CD4-positive, alpha-beta T cell treated with Interferon alpha-2 for 1 hour (primary cell): ENCODE measurements at places on chromosomes 2 and 18.

DNA sequence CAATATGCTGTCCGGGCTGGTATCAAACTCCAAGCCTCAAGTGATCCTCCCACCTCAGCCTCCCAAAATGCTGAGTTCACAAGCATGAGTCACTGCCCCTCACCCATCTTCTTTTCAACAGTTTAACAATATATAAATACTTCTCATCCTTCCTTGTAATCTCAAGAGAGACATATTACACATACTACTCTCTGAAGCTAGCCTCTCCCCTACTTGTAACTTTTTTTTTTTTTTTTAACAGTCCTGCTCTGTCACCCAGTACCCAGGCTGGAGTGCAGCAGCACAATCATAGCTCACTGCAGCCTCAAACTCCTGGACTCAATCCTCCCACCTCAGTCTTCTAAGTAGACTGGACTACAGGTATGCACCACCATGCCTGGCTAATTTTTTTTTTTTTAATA, 5.7 kb downstream of the GFPT1 start:
- no peak for DNase-seq

DNA sequence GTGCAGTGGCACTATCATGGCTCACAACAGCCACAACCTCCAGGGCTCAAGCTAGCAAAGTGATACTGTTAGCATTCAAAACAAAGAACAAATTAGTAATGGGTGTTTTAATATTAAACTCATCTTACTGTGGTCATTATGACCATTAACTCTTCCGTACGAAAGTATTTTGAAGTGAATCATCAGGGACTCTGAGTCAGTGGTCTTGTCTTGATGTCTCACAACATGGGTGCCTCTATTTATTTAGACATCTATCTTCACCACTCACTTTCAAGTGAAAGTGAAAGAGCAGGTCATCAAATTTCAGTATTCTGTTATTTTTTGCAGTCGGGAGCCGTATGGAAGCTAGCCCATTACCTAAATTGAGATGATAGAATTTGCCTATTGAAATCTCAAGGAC, 1118.2 kb downstream of the DPP10 start:
- DNase-seq, result no peak

- no peak for DNase-seq
Measured at GRCh38 chr2:46972438-46972837, 56.8 kb upstream of the MCFD2 start.

DNA sequence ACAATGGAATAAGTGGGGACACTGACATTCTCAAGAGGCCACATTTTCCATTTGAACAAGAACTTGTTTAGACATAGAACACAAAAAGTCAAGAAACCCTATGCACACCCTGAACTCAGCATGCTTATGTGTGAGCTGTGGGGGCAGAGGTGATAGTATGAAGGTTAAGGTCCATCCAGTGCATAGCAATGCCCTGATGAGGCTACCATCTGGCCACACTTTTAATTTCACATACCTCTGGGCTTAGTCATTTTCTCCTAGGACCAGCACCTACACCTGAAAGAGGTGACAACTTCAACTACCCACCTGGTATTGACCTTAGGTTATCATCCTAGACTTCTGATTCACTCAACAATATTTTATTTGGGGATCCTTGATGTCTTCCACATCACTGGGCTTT, 139.8 kb downstream of the PIK3C3 start:
- no peak for DNase-seq

- DNase-seq, result peak; percentile 65
Measured at GRCh38 chr2:64488050-64488974, 34.4 kb downstream of the LGALSL start.

GRCh38 chr2:219249203-219249980, 3.7 kb upstream of the TUBA4B start:
- peak; percentile 65 for DNase-seq

DNA sequence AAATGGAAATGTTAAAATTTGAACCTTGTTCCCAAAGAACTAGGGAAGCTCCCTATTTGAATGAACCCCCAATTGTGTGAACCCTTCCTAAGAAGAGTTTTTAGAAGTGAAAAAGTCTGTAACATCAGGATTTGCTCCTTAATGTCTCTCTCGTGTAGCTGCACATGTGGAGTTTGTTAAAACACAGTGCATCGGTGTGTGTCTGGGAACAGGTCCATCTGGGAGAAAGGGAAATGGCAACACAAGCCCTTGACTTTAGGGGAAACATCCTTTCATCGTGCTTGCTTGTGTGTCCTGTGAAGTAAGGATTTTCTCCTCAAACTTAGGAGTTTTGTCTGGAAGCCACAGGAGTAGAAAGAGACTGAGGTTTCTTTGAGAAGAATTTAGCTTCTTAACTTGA, 203.9 kb downstream of the PRKCE start:
- no peak for DNase-seq

DNA sequence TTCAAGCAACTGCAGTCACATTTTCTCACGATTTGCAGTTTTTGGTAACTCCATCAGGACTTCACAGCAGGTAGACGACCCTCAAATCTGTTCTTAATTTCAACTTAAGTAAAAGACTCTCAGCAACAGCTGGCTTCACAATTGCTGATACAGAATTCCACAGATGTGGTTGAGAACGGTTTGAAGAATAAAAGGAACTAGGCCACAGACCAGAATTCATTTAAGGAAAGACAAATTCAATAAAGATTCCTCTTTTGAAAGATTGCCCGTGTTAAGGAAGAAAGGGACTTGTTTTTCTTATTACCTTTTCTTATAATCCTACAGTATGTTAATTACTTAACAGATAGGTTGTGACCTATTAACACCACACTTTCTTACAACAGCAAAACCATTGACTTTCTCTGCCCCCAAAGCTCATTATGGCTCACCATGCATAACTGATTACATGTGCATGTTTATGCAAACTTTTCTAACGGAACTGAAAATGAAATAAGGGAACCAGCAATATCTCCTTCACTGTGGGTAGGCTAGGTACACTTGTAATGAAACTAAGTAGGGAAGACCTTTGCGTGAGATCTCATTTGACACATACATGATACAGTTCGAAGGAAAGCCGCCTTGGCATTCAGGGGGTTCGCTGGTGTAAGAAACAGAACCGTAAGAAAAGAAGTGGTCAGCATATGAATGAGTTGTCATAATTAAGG, 4.7 kb upstream of the ZNF516 start:
- DNase-seq, result peak; percentile 22

DNA sequence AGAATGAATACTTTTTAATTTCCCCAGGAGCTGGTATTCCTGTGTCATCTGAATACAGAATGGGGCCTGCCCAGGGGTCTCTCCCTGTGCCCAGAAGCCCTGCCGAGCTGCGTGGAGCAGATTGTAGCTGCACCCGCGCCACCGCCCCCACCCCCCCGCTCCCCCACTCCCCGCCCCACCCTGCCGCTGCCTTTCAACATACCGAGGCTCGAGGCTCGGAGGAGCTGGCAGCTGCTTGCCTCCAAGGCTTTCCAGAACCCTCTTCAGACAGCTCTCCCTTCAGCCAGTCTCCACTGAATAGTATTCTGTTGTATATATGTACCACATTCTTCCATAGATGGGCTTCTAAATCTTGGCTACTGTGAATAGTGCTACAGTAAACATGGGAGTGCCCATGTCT, 150.7 kb downstream of the TSN start:
- DNase-seq, result no peak

- DNase-seq, result no peak
Measured at GRCh38 chr2:132991471-132992045, 321.6 kb upstream of the LYPD1 start.

DNA sequence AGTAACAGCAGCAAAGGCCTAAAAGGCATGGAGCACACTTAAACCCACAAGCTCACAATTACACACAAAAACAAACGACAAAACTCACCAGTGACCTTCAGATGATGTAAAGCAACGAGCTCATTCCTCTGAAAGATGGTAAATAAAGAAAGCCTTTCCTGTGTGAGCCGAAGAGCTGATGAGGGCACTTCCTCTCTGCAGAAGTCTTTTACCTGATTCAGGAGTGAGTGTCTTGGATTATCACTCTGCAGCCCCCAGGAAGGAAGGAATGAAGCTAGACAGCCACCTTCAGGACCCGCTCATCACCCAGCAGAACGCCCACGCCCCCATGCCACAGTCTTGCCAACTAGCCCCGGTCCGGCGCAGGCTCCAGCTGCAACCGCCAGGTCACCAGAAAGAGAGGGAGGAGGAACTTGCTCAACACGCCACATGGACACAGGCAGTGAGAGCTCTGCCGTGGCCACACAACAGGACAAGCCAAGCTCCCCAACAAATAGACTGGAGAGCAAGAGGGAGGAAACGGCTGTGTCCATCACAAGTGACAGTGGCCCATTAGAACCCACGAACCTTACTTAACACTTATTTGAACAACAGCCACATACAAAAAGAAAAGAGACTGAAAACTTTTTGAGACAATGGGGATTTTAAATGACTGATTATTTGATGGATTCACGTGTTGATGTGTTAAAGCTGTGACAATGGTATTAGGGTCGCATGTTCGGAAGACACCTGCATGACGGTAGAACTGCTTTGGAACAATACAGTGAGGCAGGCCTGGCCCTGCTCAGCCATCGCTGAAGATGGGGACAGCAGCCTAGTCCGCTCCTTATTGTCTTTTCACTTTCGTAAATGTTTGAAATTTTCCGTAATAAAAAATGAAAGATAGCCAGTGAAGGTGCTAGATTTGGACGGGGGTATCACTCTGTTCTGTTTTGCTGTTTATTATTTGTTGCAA, 127.3 kb downstream of the HDAC4 start:
- no peak for DNase-seq

GRCh38 chr2:224545884-224546644, 39.1 kb downstream of the CUL3 start:
- DNase-seq, result no peak

DNA sequence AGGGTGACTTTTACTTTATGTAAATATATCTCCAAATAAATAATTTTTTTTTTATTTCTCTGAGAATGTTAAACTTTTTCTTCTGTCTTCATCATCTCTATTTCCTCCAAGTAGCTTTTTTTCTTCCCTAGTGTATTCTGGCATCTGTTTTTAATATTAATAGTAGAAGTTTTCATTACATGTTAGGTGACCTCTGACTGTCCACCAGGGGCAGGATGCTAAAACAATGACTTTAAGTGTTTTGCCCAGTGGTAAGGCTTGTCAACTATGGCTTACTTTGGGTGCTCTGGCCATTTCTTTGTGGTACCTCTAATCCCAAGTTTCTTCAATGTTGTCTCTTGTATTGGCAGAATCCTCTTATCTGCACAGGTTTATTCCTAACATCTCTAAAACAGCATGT, 127.1 kb downstream of the SRBD1 start:
- DNase-seq, result no peak

DNA sequence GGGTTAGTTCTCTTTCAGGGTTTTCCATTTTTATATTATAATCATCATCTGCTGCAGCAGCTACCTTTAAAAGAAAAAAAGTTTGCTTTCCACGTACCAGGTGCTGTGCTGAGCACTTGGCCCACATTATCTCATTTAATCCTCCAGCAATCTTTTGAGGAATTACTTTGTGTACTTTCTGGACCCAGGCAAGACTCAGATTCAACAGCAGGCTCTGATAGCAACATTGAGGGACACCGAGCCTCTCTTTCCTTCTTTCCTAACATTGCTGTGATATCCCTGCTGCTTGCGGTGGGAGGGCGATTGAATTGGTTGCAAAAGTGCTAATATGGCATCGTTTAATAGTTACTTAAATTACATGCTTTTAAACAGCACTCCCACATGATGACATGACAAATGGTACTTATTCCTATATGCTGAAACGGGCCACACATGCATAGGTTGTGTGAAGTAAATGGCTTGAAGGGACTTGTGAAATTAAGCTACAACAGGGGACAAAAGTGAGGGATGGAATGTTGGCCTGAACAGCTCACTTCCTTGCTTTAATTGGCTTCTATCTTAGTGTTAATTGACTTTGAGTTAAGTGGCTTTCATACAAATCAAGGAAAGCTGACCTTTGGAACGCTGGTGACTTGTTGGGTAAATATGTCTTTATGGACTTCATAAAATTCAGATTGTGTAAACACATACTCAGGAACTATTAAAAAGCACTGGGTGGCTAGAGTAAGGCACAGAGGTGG, 21.2 kb downstream of the SPRED2 start:
- no peak for DNase-seq

DNA sequence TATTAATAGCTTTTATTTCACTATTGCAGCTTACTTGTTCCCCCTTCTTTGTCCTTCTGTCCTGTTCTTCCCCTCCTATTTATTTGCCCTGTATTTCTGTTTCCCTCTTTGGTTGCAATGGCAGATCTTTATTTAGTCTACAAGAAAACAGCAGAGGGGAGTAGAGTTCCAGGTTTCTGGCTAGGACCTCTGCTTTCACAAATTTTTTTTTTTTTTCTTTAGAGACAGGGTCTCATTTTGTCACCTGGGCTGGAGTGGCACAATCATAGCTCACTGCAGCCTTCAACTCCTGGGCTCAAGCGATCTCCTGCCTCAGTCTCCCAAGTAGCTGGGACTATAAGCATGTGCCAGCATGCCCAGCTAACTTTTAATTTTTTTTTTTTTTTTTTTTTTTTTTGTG, 188.1 kb upstream of the SPRED2 start:
- DNase-seq, result no peak

DNA sequence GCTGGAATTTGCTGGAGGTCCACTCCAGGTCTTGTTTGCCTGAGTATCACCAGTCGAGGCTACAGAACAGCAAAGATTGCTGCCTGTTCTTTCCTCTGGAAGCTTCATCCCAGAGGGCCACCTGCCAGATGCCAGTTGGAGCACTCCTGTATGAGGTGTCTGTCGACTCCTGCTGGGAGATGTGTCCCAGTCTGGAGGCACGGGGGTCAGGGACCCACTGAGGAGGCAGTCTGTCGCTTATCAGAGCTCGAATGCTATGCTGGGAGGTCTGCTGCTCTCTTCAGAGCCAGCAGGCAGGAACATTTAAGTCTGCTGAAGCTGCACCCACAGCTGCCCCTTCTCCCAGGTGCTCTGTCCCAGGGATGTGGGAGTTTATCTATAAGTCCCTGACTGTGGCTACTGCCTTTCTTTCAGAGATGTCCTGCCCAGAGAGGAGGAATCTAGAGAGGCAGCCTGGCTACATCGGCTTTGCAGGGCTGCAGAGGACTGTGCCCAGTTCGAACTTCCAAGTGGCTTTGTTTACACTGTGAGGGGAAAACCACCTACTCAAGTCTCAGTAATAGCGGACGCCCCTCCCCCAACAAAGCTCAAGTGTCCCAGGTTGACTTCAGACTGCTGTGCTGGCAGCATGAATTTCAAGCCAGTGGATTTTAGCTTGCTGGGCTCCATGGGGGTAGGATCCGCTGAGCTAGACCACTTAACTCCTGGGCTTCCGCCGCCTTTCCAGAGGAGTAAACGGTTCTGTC, 301.1 kb downstream of the ERBB4 start:
- no peak for DNase-seq

DNA sequence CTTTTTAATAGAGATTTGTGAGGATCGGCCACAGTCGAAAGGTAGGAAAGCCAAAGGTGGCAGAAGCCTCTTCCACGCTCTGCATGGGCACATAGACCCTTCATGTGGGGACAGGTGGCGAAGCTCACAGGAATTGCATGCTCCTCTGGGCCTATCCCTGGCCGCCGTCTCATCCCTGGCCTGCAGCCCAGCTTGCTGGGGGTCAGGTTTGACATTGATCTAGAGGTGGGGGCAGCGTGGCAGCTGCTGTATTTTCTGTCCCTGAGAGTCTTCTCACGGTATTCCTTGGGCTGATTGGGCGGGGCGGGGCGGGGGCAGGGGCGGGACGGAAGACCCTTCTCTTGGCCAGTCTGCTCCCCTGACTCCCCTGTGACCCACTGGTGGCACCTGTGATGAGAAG, 48.9 kb downstream of the STK25 start:
- no peak for DNase-seq
